Fibroblast of skin of right biceps (primary cell): ENCODE measurements at places on chromosomes 1 and 21.
A peak's percentile ranks its signal among the peaks of the same experiment; 100 is the strongest.

- DNase-seq, result peak; percentile 19
These were observed 41.3 kb upstream of the EIF4G3 start for GRCh38 chr1:21217812-21218596.

- no peak for DNase-seq
These were observed 39.1 kb upstream of the KCNK2 start for GRCh38 chr1:215043401-215043800.

- DNase-seq, result peak; percentile 87
These were observed 84.5 kb upstream of the RGS4 start for GRCh38 chr1:162984699-162985098.

- no peak for DNase-seq
These were observed 11.9 kb downstream of the DMBX1 start for GRCh38 chr1:46501528-46501927.

DNA sequence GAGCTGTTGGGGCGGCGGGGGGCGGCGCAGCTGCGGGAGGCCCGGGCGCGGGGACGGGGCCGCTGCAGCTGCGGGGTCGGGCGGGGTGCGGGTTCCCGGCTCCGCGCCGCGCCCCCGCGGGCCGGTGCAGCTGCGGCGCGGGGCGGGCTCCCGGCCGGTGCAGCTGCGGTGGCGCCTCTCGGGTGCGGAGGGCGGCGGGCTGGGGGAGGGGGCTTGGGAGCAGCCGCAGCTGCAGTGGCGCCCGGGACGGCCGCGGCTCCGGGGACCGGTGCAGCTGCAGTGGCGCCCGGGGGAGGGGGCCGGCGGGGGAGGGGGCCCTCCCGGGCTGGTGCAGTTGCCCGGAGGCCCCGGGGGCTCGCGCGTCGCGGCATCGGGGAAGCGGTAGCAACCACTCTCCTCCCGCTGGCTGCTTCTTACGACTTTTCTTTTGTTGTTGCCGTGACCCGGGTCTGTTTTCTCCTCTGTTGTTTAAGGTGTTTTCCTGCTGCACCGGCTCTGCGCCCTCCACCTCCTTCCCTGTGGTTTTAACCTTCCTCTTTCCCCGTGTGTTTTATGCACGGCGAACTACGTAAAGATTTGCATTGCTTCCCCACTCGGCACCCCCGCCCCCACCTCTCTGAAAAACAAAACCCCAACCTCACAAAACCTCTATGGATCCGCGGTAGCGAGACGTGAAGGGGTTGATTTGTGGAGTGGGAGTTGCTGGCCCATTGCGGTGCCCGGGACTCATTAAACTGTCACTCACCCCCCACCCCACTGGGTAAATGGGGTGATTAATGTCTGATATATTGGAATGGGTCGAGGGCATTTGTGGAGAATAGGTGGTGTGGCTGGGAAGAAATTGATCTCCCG lies 1.7 kb upstream of the ZBTB18 start:
- peak; percentile 50 for DNase-seq

DNA sequence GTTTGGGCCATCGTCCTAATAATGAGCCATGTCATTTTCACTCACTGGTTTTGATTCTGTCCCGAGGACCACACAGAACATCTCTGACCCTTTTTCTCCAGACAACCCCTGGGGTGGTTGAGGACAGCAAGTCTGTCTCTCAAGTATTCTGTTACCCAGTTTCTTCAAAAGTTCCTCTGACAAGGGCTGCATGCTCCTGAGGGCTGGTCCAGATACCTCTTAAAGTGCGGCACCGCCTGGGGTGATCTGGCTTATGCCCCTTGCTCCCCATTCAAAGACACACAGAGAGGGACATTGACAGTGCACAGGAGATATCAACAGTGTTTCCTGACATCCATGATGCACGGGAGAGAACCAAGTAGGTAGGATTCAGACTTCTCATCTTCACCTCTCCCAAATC lies 132.9 kb upstream of the EDN2 start:
- no peak for DNase-seq

GRCh38 chr1:186502087-186502486 lies 41.2 kb upstream of the PDC start:
- peak; percentile 84 for DNase-seq

GRCh38 chr1:4495809-4496208 lies 158.6 kb upstream of the AJAP1 start:
- no peak for DNase-seq

DNA sequence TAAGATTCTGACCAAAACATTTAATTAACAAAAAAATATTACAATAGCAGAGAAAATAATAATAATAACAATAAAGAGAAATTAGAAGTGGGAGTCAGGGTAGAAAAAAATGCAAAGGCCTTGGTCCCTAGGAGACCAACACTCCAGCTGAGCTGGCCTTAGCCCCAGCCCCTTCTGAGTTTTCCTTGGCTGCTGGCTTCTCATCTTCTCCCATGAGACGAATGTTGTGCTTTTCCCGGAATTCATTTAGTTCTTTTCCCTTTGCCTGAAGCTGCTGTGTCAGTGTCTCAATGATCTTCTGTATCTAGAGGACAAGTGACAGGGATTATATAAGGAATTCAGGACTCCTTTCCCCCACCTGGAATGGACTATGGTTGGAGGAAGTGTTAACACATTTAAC lies 2.4 kb downstream of the KLHDC9 start:
- no peak for DNase-seq

DNA sequence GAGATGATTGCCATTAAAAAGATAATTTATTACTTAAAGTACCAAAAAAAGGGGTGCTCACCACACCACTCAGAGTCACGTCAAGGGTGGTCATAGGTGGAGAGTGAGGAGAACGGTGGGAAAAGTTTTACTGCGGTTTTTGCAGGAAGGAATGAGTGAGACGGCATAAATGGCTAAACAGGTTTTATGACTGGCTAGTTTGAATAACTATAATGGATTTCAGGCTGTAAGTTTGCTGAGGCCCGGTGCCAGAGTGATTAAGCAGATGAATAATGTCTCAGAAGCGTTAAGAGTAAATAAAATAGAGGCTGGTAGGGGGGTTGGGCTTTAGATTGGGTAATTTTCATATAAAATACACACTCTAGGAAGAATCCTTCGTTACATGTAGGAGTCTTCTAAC lies 1337.8 kb downstream of the AMY1C start:
- no peak for DNase-seq

DNA sequence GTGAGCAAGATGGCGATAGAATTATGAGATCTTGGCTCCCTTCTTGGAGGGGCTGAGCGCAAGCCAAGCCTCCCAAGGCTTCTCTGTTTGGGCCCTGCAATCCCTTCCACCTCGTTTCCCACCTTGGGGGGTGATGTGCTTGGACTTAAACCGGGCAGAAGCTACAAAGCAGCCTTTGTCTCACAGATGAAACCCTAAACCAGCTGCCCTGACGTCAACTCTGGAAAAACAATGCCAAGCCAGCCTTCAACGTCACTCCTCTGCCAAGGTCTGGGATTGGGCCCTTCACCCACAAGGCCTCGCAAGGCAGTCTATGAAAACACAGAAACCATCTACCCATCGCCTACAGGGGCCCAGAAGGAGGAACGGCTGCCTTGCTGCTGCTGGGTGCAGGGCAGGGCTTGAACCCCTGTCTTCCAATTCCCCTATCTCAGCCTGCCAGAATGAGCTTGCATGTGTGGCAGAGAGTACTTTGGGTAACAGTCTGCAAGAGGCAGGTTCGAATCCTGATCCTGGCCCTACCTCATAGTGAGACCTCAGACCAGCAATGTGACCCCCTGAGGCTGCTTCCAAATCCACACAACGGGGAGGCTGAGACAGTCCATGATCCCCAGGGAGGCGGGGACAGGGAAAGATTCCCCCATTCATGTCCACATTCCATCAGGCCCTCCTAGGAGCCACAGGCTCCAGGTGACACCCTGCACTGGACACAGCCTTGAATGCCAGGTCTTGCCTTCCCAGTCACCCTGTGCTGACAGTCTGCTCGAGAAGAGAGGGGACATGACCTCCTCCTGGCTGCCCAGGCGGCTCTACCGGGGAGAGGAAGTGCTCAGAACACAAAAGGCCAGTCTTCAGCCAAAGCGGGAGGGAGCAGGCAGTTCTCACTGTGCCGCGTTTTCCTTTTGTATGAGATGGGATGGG lies 15.0 kb downstream of the IFFO2 start:
- DNase-seq, result peak; percentile 59

GRCh38 chr1:179879797-179880196 lies 2.2 kb upstream of the TOR1AIP2 start:
- DNase-seq, result no peak

- no peak for DNase-seq
These were observed 2.0 kb downstream of the HUNK start for GRCh38 chr21:31874812-31875212.

DNA sequence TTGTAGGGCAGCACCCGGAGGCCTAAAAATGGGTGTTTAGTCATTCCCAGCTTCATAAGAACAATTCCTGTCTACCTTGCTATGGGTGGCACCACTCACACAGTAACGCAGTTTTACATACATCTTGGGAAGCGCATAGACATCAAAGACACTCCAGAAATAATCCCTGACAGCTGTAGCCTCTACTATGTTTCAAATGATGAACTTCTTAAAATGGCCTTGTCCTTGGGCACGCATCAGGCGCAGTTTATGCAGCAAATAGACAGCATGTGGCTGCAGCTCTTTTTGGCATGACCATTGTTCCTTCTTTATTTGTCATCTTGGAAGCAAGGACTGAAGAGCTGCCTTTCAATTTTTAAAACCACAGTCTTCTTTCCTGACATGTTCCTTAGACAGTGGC lies 77.6 kb upstream of the CACYBP start:
- DNase-seq, result no peak

DNA sequence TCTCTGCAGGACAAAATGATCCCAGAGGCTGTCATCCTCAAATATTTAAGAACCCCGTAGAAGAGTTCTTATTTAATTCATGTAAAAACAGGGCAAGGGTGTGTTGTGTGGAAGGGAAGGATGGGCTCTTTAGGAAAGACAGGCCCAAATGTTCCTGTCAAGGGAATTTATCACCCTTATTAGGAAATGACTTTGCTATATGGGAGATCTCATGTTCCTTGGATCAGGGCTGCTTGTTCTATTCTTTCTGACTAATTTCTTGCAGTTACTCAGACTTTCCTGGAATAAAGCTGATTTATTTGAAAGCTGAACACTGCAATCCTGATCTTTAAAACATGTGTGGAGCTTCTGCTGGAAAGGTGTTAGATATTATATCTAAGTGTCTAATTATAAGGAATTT lies 72.8 kb downstream of the SELENOF start:
- DNase-seq, result peak; percentile 25

DNA sequence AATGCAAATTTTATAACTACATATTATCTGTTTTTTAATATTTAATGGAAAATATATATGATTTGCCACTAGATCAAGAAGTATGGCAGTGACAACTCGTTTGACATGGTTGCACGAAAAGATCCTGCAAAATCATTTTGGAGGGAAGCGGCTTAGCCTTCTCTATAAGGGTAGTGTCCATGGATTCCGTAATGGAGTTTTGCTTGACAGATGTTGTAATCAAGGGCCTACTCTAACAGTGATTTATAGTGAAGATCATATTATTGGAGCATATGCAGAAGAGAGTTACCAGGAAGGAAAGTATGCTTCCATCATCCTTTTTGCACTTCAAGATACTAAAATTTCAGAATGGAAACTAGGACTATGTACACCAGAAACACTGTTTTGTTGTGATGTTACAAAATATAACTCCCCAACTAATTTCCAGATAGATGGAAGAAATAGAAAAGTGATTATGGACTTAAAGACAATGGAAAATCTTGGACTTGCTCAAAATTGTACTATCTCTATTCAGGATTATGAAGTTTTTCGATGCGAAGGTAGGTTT lies 556 bp downstream of the IFI44 start:
- DNase-seq, result peak; percentile 22

- no peak for DNase-seq
These were observed 82.9 kb downstream of the HSPA13 start for GRCh38 chr21:14300074-14300473.

GRCh38 chr1:45862008-45862407 lies 58.6 kb downstream of the MAST2 start:
- no peak for DNase-seq

DNA sequence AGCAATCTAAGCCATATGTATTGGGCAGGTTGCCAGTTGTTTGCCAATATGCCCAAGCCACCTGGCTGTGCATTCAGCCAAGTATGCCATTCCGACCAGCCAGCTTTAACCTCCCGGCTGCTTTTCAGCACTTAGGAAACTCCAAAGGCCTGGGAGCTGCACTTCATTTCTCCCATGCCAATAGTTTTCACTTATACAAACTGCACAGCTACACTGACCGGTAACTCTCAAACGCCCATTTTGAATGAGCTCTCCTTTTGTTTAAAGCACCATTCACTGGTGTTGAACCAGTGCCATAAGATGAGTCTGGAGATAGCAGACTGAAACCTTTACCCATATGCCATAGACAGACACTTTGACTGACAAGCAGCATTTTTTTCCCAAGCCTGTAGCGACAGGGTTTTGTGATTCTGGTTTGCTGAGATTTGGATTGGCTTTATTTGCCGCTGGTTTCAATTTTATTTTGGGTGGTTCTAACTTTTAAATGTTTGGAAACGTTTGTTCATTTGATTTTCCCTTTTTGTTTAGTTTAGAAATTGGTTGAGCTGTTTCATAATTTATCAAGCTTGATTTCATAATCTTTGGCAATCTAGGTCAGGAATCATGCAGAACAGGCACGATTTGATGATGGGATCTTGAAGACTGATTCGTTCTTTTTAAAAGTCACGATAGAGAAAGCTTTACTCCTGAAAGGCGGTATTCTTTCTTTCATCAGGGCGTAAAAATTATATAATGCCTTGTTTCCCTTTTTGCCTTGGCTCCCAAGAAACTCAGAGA lies 144.6 kb downstream of the NFIA start:
- no peak for DNase-seq

DNA sequence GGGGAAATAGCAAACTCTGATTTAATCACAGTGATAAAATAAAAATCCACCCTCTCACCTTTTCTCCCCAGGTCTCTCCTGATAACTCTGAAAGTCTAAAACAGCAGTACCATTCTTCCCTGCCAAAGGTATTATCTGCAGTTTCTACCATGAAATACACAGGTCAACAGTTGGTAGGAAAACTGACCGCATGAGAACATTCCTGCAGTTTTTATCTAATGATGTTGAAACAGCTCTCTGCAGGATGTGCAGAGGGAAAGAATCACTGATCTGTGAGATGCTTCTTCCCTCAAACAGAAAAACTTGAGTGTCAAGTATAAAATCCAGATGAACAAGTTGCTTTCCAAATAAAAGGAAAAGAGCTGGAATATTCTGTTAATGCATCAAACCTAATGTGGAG lies 39.1 kb downstream of the KCNJ6 start:
- peak; percentile 39 for DNase-seq

DNA sequence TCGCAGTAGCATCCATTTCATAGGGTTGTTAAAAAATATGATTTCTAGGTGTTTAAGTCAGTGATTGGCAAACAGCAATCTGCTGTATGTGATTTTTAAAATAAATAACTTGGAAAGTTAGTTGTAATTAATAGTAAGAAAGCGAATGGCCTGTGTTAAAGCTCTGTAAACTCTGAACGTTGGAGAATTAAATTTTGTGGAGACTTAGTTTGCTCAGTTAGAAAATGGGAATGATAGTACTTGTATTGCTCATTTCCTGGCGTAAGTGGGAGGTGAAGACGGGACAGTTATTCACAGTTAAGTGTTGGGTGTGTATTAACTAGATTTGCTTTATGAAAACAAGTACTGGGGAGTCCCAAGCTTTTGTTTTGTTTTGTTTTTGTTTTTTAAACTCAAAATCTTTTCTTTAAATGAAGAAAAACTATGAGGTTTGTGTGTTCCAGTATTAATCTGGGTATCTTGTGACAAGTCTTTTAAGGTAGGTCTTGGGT lies 995 bp downstream of the CACYBP start:
- DNase-seq, result no peak

- DNase-seq, result no peak
These were observed 57.8 kb downstream of the WNT9A start for GRCh38 chr1:227889863-227890405.
